ENCODE measurements at places on chromosomes 3 and 15.

- no peak for DNase-seq
Measured at GRCh38 chr15:62453981-62454380, 288.9 kb upstream of the C2CD4B start.

GRCh38 chr3:51375571-51375970 lies 9.5 kb upstream of the MANF start:
- DNase-seq, result no peak

- no peak for DNase-seq
Measured at GRCh38 chr15:92000709-92001108, 147.2 kb downstream of the SLCO3A1 start.

DNA sequence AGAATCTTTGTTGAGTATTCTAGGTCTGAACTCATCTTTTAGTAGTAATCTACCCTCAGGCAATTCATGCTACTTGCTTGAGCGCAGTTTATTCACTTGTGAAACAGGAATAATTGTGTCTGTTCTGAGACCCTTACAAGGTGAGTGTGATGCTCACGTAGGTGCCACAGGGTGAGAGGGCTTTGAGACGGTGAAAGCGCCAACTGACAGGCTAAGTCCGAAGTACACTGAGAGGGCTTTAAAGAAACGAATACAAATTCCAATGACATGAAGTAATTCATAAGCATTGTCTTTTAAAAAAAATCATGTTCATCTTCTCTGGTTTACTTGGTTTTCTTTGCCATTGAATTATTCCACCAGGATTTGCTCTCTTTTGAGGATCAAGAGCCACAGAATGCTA lies 393.7 kb upstream of the RGMA start:
- DNase-seq, result no peak

DNA sequence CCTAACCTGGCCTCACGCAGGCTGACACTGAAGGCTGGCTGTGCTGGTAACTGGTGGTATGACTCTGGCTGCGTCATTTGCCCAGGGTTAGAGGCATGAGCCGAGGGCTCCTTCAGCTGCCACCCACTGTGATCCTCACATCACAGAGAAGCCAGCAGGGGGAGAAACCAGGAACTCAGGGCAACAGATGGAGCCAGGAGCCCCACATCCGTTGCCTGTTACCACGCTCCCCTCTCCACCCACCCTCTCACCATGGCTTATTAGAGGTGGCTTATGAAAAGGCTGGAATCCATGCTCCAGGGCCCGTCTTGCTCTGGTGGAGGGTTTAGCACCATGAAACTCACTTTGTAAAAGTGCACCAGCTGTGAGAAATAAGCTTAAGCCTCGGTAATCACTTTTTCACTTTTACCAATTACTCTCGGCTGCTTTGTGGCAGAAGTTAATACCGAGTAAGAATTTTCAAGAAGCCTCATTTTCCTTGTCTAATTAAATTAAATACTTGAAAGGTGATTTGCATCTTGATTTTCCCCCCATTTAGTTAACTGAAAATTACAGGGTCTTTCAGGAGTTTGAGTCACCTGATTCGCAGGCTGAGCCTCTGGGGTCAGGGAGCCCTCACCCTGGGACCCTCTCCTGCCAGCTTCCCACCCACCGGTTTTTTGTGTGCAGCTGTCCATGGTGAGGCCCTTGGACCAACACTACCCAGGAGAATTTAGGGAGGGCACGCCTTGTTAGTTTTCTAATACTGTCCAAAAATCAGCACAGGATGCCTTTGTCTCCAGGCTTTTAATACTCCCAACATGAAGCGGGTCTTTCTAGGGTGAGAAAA lies 60.9 kb downstream of the ASB7 start:
- no peak for DNase-seq
